Activated CD4-positive, alpha-beta T cell treated with anti-CD3 and anti-CD28 coated beads, Interleukin-2, amount 50 U/mL, for 48 hours (primary cell): ENCODE measurements at places on chromosomes 1 and 21.

- DNase-seq, result no peak
Observed at GRCh38 chr21:26167593-26167992, 3.0 kb downstream of the APP start.

- no peak for DNase-seq
Observed at GRCh38 chr1:219837274-219837993, 90.9 kb downstream of the SLC30A10 start.

GRCh38 chr1:218259800-218260199 is 25.3 kb upstream of the RRP15 start:
- no peak for DNase-seq

GRCh38 chr1:38784452-38785284 is 74.9 kb downstream of the RRAGC start:
- no peak for DNase-seq

- no peak for DNase-seq
Observed at GRCh38 chr1:150564051-150564991, 15.1 kb downstream of the MCL1 start.

DNA sequence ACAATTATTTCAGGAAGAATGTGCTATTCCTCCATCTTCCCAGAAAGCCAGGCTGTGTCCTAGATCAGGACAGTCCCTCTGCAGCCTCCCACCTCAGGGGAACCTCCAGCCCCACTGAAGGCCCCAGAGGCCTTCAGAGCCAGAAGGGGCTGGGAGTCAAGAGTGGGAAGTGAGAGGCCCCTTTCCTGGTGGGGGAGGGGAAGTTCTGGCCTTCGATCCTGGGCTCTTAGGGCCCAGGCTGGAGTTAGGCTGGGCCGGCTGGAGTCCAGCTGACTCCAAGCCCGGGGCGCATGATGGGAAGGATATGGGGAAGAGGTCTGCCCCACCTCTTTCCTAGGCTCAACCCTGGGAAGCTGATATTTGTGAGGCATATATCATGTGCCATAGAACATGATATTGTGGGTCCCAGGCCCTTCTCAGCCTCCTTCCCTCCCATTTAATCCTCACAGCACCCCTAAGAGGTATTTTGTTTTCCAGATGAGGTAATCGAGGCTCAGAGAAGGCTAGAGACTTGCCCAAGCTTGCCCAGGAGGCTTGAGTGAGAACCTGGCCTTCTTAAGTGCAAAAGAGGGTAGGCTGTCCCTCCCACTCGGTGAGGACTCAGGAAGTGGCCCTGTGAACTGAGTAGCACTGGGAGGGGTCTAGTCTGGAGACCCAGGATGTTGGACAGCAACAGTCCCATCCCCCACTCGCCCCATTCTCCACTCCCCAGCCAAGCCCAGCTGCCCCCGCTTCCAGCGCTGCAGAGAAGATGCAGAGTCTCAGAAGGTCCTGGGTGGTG is 18.6 kb upstream of the HSPG2 start:
- DNase-seq, result no peak

DNA sequence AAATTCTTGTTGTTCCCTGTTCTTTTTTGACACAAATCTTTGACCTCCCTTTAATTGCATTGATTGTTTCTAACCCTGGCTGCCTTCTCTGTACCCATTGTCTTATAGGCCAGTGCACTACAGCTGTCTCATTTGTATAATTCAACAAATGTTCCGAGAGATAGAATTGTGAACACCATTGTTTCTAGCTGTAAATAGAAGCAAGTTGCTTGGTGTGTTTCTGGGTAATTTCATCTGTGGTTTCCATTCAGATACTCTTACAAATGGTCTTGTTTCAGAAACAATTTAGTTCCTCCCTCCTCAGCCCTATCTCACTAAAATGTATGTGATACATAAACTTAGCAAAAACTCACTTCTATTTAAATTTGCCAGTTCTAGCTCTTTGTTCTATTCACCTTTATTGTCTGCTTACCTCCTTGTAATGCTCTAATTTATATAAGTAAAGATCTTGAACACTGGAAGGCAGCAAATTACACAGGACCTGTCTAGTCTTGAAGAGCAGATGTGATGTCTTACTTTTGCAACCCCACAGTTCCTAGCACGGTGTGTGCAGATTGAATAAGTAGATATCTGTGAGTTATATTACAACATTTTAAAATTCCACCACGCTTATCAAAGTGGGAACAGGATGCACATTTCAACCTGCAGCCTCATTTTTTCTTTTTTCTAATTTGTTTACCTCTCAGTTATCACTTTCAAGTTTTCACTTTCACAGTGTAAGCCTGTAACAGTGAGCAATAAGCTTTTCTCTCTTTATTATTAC is 515.6 kb upstream of the ZP4 start:
- DNase-seq, result no peak

DNA sequence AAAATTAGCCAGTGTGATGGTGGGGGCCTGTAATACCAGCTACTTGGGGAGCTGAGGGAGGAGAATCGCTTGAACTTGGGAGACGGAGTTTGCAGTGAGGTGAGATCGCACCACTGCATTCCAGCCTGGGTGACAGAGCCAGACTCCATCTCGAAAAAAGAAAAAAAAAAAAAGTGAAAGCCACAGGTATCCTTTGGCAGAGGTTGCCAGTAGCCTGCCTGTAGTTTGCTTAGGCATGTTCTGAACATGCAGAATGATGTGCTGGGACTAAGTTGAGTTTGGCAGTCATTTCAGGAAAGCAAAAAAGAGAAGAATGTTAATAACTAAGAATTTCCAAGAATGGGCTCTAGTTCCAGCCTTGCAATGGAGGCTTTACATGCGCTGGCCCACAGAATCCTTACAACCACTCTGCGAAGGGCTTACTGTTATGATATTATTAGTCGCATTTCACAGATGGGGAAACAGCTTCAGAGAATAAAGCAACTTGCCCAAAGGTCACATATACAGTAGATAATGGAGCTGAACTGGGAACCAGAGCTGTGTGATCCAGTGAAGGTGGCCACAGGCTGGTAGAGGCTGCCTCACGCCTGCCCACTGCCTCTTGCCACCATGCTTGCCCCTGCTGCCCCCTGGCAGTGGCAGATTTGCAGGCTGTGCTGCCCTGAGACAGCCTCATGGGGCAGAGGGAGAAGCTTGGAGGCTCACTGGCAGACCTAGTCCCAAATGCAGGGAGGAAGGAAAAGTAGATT is 66.5 kb upstream of the LYST start:
- DNase-seq, result no peak

DNA sequence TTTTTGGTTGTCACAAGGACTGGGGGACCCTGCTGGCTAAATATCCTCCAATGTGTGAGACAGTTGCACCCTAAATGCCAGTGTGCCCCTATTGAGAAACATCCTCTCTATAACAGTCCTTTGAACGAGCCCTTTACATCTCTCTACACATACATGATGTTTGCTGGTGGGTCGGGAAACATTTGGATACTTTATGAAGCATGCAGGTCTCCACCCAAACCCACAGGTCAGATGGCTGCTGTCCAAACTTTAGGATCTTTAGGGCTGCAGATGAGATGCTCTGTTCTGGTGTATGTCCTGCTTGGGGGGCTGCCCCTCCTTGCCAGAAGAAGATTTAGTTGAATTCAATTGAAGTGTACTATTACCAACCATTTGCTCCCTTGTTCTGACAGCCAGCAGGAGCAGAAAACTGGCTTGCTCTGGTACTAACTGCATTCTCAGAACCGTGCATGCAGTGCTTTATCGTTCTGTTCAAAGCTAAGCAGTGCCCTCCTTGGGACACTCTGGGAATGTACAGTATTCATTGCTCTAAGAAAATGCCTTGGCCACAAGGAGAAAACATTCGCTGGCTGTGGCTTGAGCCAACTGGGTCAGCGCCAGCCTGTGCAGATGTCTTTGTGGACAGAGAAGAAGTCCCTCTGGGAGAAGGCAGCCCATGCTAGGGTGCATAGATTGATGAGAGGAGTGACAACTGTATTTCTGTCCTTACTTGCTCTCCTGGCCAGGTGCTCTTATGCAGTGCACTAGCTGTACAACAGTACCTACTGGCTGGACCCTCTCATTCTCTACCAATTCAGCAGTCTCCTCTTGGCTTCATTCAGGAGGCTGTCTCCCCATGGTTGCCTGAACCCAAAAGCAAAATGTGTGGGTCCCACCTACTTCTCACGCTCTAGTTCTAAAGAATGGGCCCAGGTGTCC is 61.4 kb upstream of the DIRAS3 start:
- no peak for DNase-seq

DNA sequence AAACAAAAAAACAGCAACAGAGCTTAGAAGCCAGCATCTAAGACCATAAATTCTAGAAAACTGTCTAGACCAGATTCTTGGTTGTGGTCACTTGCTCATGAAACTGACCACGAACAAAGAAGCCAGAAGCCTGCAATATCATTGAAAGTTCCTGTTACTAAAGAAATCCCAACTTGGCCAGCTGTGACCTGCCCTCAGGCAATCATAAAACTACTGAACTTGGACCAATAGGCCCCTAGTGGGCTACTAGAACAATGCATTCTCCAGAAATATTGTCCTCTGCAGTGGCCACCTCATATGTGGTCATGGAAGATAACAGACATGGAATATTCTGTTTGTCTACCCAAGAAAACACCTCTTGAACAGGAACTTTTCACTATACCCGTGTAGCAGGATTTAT is 87.7 kb downstream of the SPATA17 start:
- no peak for DNase-seq

GRCh38 chr1:31099293-31100032 is 33.9 kb upstream of the PUM1 start:
- DNase-seq, result no peak

DNA sequence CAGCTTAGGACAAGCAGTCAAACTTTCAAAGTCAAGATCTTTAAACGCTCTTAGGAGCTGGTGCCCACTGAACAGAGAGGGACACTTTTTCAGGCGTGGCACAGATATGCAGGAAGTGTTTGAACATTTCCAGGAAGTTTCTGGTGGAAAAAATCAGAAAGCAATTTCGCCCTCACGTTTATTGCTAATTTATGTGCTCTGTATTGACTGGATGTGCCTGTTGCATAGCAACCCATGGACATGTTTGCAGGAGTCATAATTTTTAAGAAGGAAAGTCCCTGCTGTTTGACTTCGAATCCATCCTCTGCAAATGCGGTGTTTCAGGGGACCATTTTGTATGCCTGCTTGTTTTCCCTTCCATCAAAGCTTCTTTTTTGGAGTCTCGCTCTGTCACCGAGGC is 239.9 kb upstream of the IRF2BP2 start:
- DNase-seq, result no peak

DNA sequence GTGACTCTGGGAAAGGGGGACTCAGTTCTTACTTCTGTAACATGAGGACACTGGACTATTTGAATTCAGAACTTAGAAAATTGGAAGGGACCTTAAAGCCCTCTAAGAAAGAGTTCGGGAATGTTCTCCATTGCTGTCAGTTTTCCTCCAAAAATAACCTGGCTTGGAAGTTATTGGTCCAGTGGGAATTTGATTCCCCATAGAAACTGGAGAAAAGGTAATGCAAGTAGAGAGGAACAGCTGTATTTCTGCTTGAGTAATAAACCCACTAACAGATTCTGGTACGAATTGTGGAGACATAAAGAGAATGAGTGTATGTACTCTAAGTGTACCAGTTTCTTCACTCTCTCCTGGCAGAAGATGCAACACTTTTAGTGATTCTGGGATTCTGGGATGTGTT is 1.8 kb downstream of the ZBED6 start:
- DNase-seq, result no peak

DNA sequence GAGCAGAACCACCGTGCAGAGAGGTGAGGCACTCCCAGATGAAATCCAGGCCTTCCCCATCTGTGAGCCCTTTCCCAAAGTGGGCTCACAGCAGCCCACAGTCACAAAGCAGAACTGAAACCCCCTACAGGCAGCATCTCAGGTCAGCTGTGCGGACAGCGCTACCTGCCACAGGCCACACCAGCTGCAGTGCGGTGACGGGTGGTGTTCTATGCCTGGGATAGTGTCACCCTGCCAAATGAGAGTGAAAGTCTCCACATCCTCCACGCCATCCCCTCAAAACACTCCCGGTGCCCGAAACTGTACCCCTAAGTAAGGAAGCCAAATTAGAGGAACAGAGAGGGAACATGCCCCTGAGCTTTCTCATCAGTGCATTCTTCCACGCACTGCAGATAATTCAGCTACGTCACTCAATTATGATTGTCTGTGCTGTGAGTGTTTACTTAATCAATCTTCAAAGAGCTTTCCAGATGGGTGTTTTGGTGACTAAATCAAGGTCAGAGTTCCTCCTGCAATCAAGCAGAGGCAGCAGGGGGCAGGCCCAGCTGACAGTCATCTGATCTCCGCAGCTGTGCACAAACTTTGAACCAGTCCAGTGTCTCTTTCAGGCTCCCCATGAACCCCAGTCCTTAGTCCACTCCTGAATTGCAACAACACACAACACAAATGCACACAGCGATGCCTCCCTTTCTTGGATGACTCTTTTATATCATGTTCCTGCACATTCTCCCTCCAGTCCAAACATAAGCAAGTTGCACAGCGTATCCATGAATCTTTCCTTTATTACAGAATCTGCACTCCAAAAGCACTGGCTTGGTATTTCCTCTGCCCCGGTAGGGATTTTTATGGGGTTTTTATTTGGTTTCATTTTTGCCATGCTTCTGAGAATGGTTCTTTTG is 150.0 kb downstream of the TOMM20 start:
- DNase-seq, result peak; percentile 60

GRCh38 chr21:17709266-17709611 is 96.5 kb upstream of the BTG3 start:
- no peak for DNase-seq

DNA sequence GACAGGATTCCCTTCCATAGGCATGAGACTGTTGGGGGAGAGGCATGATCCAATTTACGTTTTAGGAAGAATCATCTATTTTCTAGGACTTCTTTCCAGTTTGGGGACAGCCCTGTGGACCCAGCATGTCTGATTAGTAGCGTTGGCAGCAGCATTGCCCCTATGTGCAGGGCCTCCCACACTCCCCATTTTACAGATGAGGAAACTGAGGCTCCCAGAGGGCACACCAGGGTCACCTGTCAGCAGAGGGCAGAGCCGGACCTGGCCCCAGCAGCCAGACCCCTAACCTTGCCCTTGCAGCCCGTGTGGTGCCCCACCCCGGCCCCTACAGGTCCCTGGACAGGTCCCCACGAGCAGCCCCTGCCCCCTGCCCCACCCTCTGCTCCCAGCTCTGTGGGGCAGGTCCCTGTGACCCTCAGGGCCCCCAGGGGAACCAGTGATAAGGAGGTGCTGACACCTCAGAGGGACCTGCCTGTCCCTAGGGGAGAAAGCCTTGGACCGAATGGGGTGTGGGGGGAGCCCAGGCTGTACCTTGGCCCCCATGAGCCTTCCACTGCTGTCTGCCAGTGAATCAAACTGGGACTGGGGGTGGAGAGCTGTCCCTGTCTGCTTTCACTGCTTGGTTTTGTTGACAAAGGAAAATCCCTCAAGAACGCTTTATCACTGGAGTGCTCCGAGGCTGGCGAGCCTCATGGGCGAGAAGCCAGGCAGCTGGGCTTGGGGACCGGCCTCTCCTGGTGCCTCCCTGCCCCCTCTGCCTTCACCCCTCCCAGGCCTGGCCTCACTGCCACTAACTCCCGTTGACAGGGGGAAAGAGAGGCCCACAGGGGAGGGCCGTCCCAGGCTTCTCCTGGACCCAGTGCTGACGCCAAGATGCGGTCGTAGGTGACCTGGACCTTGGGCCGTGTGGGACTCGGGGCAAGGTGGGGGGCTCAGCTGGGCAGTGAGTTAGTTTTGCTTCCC is 39.4 kb upstream of the CCDC27 start:
- no peak for DNase-seq

- DNase-seq, result no peak
Observed at GRCh38 chr1:29354511-29355098, 118.3 kb downstream of the PTPRU start.

- DNase-seq, result no peak
Observed at GRCh38 chr1:205012391-205013140, 30.4 kb upstream of the CNTN2 start.

- no peak for DNase-seq
Observed at GRCh38 chr1:5685446-5686040, 306.7 kb downstream of the NPHP4 start.
